ENCODE measurements at places on chromosomes 3 and 15.

- H3K36me3 ChIP-seq, result no peaks in the 10 kb centered on the region
Observed at GRCh38 chr3:142019794-142020320, 129.5 kb downstream of the TFDP2 start.

DNA sequence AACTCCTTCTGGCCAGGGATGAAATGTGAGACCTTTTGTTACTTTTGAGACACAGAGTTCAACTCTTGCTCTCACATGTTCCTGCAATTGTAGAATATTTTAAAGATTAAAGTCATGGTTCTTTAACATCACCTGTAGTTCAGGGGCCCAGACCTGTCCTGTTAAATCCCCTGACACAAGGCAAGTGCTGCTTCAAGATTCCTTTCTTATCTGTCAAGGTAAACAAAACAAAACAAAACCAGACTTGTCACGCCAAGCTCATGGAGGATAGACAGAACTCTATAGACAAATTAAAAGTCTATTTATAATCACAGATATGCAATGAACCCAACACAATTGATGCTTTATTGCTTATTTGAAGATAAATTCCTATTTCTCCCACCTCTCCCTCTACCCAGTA is 48.6 kb upstream of the NEDD4 start:
- H3K4me1 ChIP-seq, result peaks cover 14% of the 10 kb centered on the region
- H3K4me3 ChIP-seq, result no peak overlapping the region
- no peaks in the 10 kb centered on the region for H3K36me3 ChIP-seq
- DNase-seq, result no peak
- H3K27me3 ChIP-seq, result no peaks in the 10 kb centered on the region
- no peak overlapping the region for H3K27ac ChIP-seq

- H3K27me3 ChIP-seq, result no peaks in the 10 kb centered on the region
- no peaks in the 10 kb centered on the region for H3K36me3 ChIP-seq
- peaks cover 75% of the 10 kb centered on the region for H3K4me1 ChIP-seq
Observed at GRCh38 chr15:80584973-80585525, 110.1 kb upstream of the ABHD17C start.

- H3K4me1 ChIP-seq, result no peaks in the 10 kb centered on the region
- H3K36me3 ChIP-seq, result no peaks in the 10 kb centered on the region
- H3K4me3 ChIP-seq, result no peak overlapping the region
- H3K27me3 ChIP-seq, result no peaks in the 10 kb centered on the region
- H3K27ac ChIP-seq, result peak overlapping the region; percentile 33
Observed at GRCh38 chr15:48440084-48440483, 108.9 kb downstream of the DUT start.

- no peak overlapping the region for H3K4me3 ChIP-seq
- no peak overlapping the region for H3K27ac ChIP-seq
- H3K27me3 ChIP-seq, result no peaks in the 10 kb centered on the region
- peaks cover 96% of the 10 kb centered on the region for H3K36me3 ChIP-seq
Observed at GRCh38 chr3:45113625-45114050, 32.5 kb downstream of the CDCP1 start.

- no peak for DNase-seq
- H3K27me3 ChIP-seq, result no peaks in the 10 kb centered on the region
- no peaks in the 10 kb centered on the region for H3K36me3 ChIP-seq
- peaks cover 16% of the 10 kb centered on the region for H3K4me1 ChIP-seq
- no peak overlapping the region for H3K27ac ChIP-seq
- H3K4me3 ChIP-seq, result no peak overlapping the region
Observed at GRCh38 chr15:48176112-48176511, 2.0 kb downstream of the MYEF2 start.

- H3K27ac ChIP-seq, result peak overlapping the region; percentile 87
- H3K4me1 ChIP-seq, result peaks cover 31% of the 10 kb centered on the region
- no peak overlapping the region for H3K4me3 ChIP-seq
- no peaks in the 10 kb centered on the region for H3K36me3 ChIP-seq
Observed at GRCh38 chr15:67096546-67097294, 31.3 kb downstream of the SMAD3 start.

DNA sequence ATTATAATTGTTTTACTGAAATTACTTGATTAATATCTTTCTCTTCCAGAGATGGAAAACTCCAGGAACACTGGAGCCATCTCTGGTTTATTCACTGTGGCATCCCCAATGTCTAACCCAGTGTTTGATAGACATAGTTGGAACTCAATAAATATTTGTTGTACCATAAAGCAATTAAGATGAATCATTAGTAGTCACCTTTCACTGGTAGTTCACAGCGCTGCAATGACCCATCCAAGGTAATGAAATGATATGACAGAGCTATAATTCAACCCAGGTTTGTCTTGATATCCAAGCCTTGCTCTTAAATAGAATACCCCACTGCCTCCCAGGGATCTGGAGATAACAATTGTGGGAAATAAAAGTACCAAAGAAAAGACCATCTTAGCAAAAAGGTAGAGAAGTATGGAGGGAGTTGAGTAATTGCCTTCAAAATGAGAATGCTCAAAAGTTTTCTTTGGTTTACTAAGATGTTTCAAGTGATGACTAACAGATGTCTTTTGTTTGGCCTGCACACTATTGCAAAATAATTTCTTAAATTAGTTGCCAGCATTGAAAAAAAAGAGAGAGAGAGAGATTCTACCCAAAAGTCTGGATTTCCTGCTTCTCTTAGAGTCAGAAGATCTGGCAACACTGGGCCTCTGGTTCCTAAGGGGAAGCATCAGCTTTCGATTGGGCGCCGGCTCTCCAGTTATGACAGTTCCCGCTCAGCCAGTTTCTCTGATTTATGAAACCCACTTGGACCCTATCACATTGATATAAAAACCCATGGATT is 348.5 kb downstream of the ERC2 start:
- H3K36me3 ChIP-seq, result no peaks in the 10 kb centered on the region
- peaks cover 4% of the 10 kb centered on the region for H3K27me3 ChIP-seq
- H3K4me3 ChIP-seq, result no peak overlapping the region

DNA sequence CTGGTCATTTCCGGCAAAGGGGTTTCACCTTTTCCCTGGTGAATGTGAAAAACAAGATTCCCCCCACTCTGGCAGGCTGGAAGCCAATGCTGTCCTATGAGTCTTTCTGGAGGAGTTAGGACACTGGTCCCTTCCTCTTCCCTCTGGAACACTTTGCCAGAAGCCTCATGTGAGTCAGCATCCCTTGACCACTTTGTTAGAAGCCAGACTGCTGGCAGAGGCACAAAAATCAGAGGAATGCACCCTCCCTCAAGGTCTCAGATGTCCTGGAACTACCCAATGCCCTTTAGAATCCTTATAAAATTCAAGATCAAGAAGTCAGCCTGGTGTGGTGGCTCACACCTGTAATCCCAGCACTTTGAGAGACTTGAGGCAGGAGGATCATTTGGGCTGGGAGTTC is 26.6 kb downstream of the ITGB5 start:
- no peaks in the 10 kb centered on the region for H3K27me3 ChIP-seq
- DNase-seq, result no peak
- H3K36me3 ChIP-seq, result no peaks in the 10 kb centered on the region
- H3K27ac ChIP-seq, result peak overlapping the region; percentile 24
- H3K4me3 ChIP-seq, result no peak overlapping the region
- H3K4me1 ChIP-seq, result no peaks in the 10 kb centered on the region

DNA sequence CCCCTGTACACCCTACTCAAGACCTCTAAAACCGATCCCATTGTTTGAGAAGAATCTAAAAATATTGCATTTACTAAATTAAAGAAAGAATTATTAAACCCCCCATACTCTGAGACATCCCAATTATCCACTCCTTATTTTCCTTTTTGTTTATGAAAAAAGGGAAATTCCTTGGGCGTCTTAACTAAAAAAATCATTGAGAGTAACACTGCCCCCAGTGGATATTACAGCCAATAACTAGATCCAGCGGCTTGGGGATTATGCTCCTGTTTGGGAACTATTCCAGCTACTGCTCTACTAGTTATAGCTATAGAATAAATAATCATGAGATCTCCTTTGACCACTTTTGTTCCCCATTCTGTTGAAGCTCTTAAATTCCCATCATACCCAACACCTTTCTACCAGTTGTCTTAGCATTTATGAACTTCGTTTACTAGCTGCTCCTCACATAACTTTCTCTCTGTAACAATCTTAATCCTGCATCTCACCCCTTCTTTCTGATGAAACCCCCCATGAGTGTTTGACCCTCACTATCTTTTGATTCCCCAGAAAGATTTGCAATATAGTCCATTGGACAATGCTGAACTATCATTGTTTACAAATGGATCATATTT is 12.7 kb upstream of the CFAP91 start:
- H3K4me3 ChIP-seq, result no peak overlapping the region
- H3K36me3 ChIP-seq, result no peaks in the 10 kb centered on the region
- DNase-seq, result no peak
- H3K4me1 ChIP-seq, result no peaks in the 10 kb centered on the region
- H3K27me3 ChIP-seq, result no peaks in the 10 kb centered on the region
- H3K27ac ChIP-seq, result no peak overlapping the region

GRCh38 chr3:20230954-20231353 is 44.9 kb upstream of the SGO1 start:
- H3K4me3 ChIP-seq, result no peak overlapping the region

DNA sequence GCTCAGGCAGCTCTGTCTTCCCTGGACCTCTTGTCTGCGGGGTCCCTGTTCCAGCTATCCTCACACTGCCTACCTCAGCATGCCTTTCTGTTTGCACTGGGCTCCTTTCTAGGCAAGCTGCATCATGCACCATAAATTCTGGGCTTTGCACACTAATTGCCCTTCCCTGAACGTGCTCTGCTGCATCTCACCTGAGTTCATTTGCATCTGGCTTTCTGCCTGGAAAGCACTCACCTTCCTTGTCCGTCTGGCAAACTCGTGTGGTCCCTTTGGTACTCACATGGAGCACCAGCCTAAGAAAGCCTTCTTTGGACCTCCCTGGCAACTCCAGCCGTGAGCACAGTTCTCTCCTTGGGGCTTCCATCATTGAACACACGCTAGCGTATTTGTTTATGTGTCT is 365.6 kb downstream of the SV2B start:
- H3K27ac ChIP-seq, result no peak overlapping the region
- H3K4me3 ChIP-seq, result no peak overlapping the region
- H3K36me3 ChIP-seq, result no peaks in the 10 kb centered on the region
- peaks cover 4% of the 10 kb centered on the region for H3K4me1 ChIP-seq
- DNase-seq, result no peak

DNA sequence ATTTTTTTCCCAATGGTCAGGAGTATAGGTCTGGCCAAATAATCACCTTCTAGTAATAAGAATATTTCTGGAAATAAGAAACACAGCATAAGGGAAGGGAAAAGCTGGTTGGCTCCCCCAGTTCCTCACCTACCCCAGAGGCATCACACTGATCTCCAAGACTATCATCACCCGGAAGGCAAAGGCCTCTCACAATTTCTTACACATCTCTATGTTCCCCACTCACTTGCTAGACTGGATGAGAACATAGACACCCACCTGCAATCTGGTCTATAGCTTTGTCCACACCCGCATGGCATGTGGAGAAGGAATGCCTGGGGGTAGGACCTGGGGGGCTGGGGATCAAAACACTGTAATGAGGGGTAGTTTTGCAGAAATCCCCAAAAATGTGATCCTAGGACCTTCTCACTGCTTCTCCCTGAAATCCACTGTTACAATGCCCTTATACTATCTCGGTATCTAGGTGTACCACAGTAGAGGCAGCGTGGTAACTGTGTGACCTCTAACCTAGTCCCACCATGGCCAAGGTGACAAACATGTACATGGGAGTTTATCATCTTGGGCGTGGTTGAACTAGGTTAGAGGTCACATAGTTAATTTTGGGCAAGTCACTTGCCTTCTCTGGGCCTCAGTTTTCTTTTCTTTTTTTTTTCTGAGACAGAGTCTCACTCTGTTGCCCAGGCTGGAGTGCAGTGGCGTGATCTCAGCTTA is 29.5 kb upstream of the NRROS start:
- H3K4me1 ChIP-seq, result no peaks in the 10 kb centered on the region
- H3K36me3 ChIP-seq, result no peaks in the 10 kb centered on the region
- no peaks in the 10 kb centered on the region for H3K27me3 ChIP-seq
- H3K27ac ChIP-seq, result peak overlapping the region; percentile 79
- no peak for DNase-seq

Measured in esophagus squamous epithelium (tissue), 5 donors.